ENCODE measurements at places on chromosomes 1 and 21. TPM values are rescaled to one million over a fixed set of nuclear protein-coding genes. Genes with fewer than 3 reads are reported as not detected.
A peak's percentile ranks its signal among the peaks of the same experiment; 100 is the strongest.

- no peak for DNase-seq
These were observed 408.5 kb upstream of the NEGR1 start for GRCh38 chr1:72690871-72691270.

DNA sequence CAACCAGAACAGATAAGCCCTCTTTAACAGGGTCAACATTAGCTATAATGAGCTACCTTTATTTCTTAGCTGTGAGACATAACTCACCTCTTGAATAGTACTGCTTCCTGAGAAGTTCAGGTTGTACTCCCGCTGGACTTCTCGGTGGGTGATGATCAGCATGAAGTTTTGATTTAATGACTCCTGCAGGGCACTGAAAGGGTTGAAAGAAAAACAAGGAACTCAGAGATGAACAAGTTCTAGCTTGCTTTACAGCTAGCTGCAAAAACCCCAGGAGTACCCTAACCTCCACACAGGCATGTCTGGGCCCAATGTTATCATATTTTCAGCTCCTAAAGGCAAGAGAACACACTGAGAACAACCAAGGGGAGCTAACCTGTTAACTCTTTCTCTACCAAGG is 254.4 kb downstream of the FAF1 start:
- DNase-seq, result no peak

The PGBD5 gene
- 1.0 TPM for polyA plus RNA-seq

DNA sequence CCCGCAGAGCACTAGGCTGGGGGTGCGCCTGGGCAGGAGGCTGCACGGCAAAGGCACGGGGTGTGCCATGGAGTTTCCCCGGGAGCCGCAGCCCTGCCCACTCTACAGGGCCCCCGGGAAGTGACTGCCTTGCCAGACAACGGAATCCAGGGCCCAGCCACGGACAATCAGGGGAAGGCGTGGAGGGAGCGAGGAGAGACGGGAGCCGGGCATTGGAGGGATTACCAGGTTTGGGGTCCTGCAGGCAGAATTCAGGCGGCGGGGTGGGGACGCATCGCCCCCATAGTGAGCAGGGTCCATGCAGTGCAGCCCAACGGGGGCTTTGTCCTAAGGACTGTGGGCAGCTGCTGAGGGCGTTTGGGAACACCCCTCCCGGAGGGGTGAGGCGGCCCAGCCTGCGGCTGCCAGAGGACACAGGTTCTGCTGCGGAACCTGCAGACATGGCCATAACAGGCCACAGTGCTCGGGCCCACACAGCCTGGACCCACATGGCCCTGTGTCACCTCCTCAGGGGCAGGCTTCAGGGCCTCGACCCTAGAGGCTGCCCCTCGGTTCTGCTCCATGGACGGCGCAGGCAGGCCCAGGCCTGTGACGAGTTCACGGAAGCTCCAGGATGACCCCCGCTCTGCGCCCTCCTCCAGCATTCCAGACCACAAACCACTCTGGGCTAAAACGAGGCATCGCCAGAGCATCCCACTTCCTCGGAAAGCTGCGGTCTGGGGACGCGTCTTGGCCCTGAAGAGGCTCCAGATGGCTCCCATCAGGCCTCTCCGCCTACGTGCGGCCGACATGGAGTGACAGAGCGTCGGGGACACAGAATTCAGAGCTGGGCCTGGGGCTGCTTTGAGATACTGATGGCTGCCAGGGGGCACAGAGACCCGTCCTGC is 54.5 kb downstream of the COL6A1 start:
- peak; percentile 86 for DNase-seq

- DNase-seq, result no peak
These were observed 106.9 kb upstream of the LYPLAL1 start for GRCh38 chr1:219066631-219067349.

The OR2L5 gene
- polyA plus RNA-seq, result not detected

GRCh38 chr1:33618636-33619035 is 146.2 kb downstream of the ZSCAN20 start:
- DNase-seq, result no peak

- no peak for DNase-seq
These were observed 21.3 kb downstream of the ACTL8 start for GRCh38 chr1:17776426-17776825.

GRCh38 chr1:109256971-109257681 is 7.8 kb downstream of the CELSR2 start:
- DNase-seq, result no peak

The S100A14 gene
- polyA plus RNA-seq, result 0.09 TPM

Measured in AG04450 (cell line).